Stimulated activated CD8-positive, alpha-beta memory T cell treated with anti-CD3 and anti-CD28 coated beads, Interleukin-4, amount 100 ng/mL, for 1 hour (primary cell): ENCODE measurements at places on chromosomes 6 and 20.

GRCh38 chr20:50281831-50282591 lies 91.4 kb downstream of the CEBPB start:
- DNase-seq, result no peak

- no peak for DNase-seq
These were observed 13.2 kb upstream of the SCRT2 start for GRCh38 chr20:688809-689212.

DNA sequence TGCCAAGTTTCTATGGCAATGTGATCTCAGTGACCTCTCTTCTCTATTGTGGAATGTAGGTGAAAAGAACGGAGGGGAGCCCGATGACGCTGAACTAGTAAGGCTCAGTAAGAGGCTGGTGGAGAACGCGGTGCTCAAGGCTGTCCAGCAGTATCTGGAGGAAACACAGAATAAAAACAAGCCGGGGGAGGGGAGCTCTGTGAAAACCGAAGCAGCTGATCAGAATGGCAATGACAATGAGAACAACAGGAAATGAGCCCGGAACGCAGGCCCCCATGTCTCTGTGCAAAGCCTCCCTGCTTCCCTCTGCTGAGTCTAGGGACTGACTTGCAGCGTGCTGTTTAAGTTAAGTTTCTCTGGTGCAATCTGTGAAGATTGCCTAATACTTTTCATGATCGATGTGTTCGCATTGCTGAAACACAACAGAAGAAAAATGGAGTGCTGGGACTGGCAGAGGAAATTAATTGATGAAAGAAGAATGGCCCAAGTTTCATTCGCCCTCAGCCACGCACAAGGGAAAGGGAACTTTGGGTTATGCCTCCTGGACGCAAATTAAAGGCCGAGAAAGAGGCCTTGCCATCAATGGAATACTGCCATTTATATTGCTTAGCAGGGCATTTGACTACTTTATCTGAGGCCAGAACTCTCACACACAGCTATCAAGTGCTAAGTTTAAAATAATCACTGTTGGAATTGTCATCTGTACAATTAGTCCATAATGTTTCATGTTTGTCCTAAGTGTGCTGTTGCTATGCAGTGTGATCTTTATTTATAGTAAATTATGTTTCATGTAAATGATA lies 146.4 kb downstream of the AKAP7 start:
- peak; percentile 34 for DNase-seq

DNA sequence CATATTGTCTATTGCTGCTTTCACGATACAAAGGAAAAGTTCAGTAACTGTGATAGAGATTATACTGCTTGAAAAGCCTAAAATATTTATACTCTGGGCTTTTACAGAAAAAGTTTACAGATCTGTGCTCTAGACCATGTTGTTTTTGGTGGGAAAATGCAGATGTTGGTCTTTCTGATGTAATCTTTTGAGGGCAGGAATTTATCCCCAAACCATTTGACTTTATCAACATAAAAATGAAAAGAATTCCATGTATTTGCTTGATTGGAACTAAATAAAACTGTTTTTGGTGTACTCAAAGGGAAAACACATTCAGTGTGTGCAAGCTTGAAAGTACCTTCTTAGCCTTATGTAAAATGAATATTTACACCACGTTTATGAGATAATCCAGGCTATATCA lies 603.5 kb downstream of the KHDRBS2 start:
- DNase-seq, result no peak

GRCh38 chr6:6908121-6908520 lies 199.6 kb upstream of the RREB1 start:
- DNase-seq, result no peak

- no peak for DNase-seq
These were observed 47.6 kb upstream of the PTGIS start for GRCh38 chr20:49615401-49616153.

GRCh38 chr6:169895000-169895759 lies 143.8 kb downstream of the ERMARD start:
- no peak for DNase-seq

- DNase-seq, result peak; percentile 13
These were observed 1.2 kb downstream of the DUSP22 start for GRCh38 chr6:293193-294174.

- no peak for DNase-seq
These were observed 1.9 kb downstream of the GCNT2 start for GRCh38 chr6:10522929-10523573.

DNA sequence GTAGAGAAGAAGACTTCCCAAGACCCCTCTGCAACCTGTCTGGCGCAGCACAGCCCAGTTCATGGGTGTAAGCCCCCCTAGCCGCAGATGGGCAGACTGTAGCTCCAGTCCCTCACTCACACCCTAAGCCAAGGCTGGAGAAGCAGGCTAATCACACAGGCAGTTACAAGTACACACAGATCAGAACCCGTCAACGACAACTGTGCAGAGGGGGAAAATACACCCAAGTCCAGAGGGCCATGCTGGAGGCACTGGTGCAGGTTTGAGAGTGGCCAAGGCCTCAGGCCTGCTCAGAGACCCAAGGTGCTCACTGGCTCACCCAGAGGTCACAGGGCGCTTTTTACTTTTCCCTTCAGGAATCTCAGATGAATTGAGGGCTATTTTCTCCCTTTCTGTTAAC lies 106.1 kb downstream of the NOL4L start:
- no peak for DNase-seq

- DNase-seq, result no peak
These were observed 43.5 kb upstream of the PLN start for GRCh38 chr6:118504611-118505010.

DNA sequence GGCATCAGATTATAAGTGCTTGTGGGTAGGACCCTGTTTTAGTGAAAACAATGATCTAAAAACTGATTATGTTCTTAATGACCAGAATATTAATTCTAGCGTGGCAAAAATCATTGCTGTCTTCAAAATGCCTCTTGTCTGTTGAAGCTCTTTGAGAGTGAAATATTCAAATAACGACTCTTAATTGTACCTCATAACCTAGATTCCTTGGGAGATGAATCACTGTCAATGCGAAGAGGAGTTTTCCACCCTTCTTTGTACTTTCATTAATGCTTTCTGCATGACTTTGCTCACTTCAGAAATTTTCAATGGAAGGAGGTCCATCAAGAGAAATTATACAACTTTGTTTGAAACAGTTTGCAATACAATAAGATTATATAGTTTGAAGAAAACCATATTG lies 71.5 kb downstream of the CRYBG1 start:
- DNase-seq, result no peak

DNA sequence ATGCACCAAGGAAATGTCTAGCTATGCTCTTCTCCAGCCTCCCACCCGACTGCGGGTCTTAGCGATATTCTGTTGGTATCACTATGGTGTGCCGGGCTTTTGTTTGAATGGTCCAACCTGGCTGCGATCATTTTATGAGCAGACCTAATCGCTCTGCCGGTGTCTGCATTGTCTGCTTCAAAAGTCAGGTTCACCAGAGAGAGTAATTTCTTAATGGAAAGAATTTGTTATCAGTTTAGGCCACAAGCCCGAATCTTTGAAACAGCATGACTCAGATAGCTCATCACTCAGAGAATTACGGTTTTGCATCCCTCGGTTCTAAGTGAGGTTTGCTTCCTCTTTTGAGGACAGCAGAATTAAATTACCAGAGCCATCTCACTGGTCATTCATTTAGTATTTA lies 521.0 kb upstream of the ARID1B start:
- DNase-seq, result no peak

- DNase-seq, result no peak
These were observed 340.9 kb downstream of the PRL start for GRCh38 chr6:21955951-21956350.

DNA sequence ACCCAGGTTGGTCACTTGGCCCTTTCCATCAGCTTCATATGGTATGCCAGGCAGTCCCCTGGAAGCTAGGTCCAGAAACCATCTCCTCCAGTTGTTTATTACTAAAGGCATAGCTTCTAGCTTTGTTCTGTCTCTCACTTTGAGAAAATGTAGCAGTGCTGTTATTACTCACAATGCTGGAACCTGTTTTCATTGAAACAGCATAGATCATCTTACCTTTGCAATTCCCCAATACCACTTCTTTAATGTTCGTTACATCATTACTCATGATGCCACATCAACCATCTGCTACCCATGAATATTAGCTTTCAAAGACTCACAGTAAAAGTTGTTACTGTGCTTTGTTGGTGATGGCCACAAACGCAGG lies 88.3 kb downstream of the ADAT2 start:
- DNase-seq, result no peak

GRCh38 chr6:32908897-32909296 lies 31.9 kb downstream of the HLA-DMB start:
- DNase-seq, result no peak

DNA sequence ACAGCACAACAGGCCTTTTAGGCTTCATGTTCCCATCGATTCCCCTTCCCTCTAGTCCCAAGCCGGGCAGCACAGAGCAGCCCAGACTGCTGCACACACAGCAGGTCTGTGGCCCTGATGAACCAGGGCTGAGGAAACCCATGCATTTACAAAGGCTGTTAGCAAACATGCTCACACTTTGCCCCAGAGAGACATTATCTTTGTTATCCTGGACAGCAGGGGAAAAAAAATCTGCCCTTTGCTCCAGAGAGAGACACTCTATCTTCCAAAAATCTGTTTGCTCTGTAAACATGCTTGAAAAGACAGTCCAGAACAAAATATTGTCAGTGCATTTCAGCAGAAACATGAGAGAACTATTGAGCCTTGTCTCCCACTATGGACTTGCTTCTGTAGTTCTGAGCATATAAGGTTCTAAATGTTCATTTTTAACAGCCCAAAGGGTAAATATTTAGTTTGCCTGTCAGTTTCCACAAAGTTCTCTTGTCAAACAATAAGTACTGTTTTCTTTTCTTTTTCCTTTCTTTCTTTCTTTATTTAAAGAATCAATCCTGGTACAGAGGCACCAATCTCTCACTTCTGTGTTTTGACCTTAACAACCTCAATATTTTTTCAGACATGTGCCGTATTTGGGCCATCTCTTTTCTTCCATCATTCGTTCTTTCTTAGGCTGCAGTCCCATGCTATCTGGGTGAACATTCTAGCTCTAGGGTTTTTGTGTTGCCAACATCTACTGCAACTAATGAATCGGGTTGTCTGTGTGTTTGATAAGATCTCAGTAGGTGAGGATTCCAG lies 468.0 kb downstream of the EPM2A start:
- DNase-seq, result no peak

- no peak for DNase-seq
These were observed 20.0 kb downstream of the PLA2G7 start for GRCh38 chr6:46715141-46715540.

DNA sequence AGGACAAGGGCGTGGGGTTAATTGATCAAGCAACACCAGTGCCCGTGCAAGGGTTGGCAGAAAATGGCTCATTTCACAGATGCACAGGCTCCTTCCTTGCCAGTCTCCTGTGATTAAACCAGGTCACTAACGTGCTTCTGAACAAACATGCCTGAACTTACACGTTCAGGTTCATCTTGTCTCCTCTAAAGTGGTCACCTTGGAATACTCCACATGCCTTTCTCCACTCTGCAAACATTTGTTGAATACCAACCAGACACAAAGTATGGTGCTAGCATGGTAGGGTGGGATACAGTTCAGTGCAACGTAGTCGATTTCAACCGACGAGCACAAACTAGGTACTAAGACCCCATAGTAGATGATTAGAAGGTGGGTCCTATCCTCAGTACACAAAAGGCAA lies 72.6 kb upstream of the PTPRT start:
- no peak for DNase-seq

- DNase-seq, result no peak
These were observed 6.4 kb downstream of the FUCA2 start for GRCh38 chr6:143505111-143505510.

DNA sequence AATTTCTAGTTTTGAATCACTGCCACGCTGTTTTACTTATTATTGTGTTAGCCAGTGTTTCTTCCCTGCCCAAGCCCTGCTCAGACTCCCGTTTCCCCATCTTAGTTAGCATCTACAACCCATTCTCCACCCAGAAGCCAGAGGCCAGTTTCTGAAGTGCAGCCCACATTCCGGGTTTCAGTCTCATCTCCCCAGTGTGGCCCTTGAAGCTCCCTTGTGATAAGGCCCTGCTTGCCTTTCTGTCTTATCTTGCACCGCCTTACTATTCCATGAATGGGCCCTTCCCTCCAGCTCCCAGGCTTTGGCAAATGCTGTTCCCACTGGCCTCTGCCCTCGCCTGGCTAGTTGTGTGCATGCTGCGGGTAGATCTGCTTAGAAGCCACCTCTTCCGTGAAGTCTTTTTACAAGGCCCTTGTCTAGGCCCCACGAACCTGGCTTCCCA lies 41.1 kb downstream of the TOX2 start:
- no peak for DNase-seq

DNA sequence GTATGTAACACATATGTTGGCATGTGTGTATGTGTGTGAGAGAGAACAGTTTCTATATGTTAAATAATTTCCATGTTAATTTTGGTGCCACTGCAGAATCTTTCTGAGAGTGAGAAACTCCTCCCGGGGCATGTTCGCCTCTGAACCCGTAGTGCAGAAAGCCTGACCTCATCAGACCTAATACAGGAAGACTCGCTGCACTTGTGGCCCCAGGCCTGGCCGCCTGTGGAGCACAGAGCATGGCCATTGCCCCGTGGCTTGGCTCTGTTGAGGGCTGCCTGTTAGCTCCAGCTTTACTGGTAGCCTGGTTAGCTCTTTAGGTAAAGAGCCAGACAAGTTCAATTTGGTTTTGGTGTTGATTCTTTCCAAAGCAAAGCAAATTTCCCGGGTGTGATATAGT lies 25.5 kb downstream of the FARS2 start:
- DNase-seq, result no peak

GRCh38 chr20:46651091-46651962 lies at the start of gene SLC13A3:
SLC13A3 (minus strand) TSS chr20:46651459; CDS start chr20:46651421, 38 bp downstream.
- no peak for DNase-seq
